CD4-positive, alpha-beta T cell treated with Interleukin-4 for 4 hours (primary cell): ENCODE measurements at places on chromosomes 4 and X.

DNA sequence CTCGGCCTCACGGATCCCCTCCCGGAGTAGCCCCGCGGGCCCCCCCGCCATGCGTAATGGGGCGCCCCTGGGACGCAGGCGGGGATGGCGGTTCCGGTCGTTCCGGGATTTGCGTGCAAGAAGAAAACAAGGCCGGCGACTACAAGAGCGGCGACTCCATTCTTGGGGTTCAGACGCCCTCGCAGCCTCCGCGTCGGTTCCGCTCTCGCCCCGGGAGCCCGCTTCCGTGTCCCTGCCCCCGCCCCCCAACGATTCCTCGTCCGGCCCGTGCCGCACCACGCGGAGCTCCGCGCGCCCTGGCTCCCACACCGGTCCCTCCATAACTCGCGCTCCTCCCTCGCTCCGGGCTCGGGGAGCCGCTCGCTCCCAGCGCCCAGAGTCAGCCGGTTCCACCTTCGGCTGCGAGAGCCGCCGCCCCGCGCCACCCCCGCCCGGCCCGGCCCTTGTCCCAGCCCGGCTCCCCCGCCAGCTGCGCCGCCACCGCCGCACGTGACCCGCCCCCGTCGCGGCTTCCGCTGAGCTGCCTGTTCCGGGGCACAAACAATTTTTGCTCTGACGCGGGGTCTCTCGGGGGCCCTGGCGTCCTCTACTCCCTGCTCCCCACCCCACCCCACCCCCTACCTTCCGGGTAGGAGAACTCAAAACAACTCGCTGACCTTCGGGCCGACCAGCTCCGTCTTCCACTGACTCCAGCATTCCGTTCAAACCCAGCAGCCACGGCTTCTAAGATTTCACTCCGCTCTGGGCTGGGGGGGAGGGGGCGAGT, 78.8 kb upstream of the BCOR start:
- DNase-seq, result peak; percentile 66

DNA sequence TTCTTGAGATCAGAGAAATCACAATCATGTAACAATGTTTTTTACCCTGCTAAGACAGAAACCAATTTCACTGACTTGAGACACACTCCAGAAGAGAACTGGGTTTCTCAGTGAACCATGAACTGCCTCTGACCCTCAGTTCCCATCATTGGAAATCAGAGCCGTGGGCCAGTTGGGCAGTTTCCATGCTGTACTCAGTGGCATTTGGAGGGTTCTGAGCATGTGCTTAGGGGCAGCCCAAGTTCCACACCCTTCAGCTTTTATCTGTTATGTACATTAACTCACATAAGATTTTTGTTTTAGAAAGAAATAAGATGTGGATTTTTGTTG, 77.9 kb downstream of the BTC start:
- no peak for DNase-seq

DNA sequence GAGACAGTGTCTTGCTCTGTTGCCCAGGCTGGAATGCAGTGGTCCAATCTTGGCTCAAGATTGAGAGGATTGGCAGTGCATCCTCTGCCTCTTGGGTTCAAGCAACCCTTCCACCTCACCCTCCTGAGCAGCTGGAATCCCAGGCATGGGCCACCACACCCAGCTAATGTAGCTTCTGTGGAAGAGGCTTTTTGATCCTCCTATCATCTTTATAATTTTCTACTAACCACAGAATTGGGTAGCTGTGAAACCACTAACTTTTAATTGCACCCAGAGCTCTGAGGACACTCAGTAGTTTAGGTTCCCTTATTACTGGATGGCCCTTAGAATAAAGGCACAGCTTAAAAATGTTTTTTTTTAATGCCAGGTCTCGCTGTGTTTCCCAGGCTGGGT, 8.9 kb upstream of the AGA start:
- DNase-seq, result no peak

GRCh38 chr4:44961001-44961755, 234.8 kb upstream of the GNPDA2 start:
- DNase-seq, result no peak

DNA sequence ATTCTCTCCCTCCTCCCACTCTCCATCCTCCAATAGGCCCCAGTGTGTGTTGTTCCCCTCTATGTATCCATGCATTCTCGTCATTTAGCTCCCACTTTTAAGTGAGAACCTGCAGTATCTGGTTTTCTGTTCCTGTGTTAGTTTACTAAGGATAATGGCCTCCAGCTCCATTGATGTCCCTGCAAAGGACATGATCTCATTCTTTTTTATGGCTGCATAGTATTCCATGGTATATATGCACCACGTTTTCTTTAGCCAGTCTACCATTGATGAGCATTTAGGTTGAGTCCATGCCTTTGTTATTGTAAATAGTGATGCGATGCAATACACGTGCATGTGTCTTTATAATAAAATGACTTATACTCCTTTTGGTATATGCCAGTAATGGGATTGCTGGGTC, 100.3 kb upstream of the USP9X start:
- DNase-seq, result no peak

GRCh38 chr4:173503330-173504180, 26.5 kb downstream of the HAND2 start:
- DNase-seq, result no peak

DNA sequence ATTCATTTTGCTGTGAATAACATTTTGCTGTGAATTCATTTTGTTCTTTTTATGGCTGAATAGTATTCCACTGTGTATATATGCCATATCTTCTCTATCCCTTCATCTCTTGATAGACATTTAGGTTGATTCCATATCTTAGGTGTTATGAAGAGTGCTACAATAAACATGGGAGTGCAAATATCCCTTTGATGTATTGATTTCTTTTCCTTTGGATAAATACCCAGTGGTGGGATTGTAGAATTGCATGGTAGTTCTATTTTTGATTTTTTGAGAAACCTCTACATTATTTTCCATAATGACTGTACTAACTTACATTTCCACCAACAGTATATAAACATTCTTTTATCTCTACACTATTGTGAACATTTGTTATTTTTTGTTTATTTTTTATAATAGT, 555.9 kb downstream of the PDHA2 start:
- DNase-seq, result no peak

DNA sequence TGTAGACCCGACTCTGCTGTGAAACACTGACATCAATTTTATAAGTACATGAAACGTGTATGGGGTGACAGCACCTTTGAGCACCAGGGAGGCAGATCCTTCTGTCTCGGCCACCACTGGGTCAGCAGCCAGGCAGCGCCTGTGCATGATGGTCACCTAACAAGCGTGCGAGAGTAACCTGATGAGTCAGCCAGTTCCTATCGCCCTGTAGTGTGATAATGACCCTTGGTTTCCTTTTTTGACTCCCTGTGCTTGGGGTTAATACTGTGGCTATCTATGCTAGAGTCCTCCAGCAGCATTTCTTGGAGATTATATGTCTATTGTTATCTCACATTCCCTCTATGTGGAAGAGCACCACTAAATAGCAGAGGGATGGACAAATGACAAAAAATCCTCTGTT, 101.6 kb downstream of the NPNT start:
- no peak for DNase-seq

GRCh38 chrX:13463608-13464007, 105.8 kb upstream of the EGFL6 start:
- no peak for DNase-seq

DNA sequence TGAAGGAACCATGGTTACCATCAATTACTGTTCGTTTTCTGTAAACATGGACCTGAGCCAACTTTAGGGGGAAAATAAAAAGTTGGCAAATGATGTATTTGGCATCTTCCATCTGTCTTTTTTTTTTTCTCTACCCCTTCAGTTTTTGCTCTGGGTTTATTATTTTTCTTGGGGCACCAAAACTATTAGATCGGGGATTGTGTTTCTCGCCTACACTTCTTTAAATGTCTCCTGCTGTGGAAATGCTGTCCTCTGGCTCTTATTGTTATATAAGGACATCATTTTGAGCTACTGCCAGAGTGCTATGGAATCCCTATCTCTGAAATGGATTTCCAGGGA, 234.0 kb upstream of the SLIT2 start:
- DNase-seq, result no peak

- no peak for DNase-seq
Observed at GRCh38 chr4:38619316-38619715, 44.7 kb upstream of the KLF3 start.

- DNase-seq, result no peak
Observed at GRCh38 chr4:145709336-145709735, 29.4 kb downstream of the C4orf51 start.

GRCh38 chrX:140360924-140361323, 143.9 kb downstream of the SOX3 start:
- DNase-seq, result no peak

GRCh38 chrX:143095321-143095720, 69.6 kb downstream of the SPANXN4 start:
- no peak for DNase-seq

DNA sequence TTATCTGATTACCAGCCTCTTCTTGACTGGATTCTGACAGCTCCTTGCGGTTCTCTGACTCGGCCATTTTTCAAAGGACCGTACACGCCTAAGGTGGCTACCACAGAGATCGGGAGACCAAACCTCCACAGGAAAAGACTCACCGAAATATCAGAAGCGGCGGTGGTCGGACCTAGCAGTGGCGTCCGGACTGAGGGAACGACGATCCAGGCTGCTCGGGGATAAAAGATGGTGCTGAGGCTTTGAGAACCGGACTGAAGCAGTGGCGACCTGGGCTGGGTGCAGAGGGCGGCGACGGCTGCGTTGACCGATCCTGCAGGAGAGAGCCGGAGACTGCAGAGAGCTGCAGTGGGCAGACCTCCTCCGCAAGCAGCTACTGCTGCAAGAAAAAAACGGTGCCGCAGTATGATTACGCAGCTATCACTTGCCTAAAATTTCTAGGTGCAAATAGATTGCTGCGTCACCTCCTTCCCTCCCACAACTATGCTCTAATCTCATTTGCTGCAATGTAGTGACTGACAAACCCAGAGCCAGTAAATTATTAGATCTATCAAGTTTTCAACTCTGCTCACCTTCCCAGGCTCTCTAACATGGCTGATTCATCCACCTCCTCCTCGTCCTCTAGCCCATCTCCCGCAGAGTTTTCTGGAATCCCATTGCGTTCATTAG, at the start of gene NAP1L2:
TSS of gene NAP1L2 (minus strand) at position 426 of the 669 bp plus-strand sequence. CDS start at position 67, 359 bp downstream.
- DNase-seq, result peak; percentile 72

DNA sequence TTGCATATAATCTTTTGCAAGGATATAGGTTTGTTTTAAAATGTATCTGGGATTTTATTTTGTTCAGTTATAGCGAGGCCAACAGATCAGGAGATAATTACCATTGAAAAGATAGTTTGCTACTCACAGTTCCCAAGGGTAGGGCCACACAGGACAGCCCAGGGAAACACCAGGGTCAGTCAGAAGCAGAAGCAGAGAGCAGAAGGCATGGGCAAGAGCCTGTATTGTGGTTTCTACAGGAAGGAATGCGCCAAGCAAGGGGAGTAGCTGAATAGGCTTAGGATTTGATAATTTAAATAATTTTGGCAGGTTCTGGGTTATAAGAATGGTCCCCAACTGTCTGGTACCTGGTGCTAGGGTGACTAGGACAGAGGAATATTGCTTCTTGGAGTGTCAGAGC, 61.6 kb downstream of the SYNPO2 start:
- no peak for DNase-seq

DNA sequence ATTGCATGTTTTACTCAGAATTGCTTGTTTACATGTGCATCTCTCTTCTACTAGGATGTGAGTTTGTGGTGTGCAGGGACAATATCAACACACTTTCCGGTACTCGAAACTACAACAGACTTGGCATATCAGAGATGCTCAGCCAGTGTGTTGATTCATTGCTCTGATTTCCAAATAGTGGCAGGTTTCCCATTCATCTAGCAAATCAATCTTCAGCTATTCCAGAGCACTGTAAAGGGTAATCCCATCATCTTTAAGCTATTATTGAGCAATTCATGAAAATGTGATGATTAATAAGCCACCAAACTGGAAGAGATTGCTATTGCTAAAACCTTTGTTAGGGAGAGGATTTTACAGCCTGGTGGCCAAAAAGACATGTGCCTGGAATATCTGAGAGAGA, 574.2 kb upstream of the CPEB2 start:
- DNase-seq, result no peak

- no peak for DNase-seq
Observed at GRCh38 chr4:159024266-159024665, 78.6 kb upstream of the RAPGEF2 start.

- DNase-seq, result no peak
Observed at GRCh38 chrX:102765809-102766208, 45.3 kb downstream of the GPRASP3 start.

DNA sequence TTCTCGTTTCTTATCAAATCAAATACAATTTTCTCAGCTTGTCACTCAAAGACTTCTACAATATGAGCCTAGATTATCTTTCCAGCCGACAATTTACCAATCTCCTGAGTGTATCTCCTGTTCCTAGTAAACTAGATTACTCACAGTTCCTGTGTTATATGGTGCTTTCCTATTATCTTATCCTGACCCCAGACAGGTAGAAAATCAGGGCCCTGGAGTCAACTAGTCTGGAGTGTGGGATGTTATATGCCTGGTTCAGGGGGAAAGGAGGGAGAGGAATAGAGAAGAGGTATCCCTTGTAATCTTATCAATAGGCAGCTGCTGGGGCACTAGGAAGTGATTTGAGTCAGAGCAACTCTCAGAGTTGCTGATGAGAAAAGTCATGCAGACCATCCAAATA, 127.1 kb downstream of the SLC7A11 start:
- DNase-seq, result no peak

DNA sequence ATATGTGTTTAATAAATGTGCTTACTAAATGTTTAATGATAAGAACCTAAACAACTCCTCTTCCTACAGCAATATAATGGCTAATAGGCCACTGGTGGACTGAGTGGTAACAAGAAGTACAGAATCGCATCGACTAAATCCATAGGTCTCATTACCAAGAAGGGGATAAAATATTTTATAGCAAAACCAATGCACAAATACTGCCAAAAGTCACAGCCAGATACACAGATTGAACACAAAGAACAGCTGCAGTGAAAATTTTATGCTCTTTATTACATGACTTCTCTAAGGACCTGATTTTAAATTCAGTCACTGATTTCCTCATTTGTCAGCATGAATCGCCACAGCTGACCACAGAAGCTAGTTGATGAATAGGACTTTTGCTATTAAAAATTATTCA, 285.4 kb downstream of the DHX15 start:
- no peak for DNase-seq

DNA sequence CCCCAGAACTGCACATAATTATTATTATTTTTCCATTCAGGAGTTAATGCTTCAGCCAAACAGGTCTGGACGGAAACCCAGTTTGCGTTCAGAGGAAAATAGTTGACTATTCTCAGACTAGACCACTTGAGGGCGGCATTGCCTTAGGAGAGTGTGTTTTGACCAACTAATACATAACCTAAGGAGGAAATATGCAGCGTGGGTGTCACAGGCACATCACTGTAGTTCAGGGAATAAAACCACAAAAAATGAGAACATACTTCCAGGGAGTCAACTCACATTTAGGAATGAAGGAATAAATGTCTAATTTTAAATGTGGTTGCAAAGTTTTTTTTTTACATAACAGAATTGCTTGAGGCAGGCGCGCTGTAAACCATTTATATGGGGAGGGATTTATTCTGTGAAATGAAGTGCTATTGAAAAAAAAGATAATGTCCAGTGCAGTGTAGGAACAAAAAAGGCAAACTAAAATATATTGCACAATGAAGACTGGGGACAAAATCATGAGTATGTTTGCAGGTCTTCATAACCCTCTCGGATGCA, 93.3 kb downstream of the SYNPO2 start:
- peak; percentile 45 for DNase-seq
